AML-193 (cell line): ENCODE measurements at places on chromosomes 13 and 19.

- DNase-seq, result no peak
Measured at GRCh38 chr19:27846944-27847343, 1366.0 kb downstream of the UQCRFS1 start.

- no peak for DNase-seq
Measured at GRCh38 chr13:65719831-65720230, 1510.3 kb downstream of the PCDH9 start.

DNA sequence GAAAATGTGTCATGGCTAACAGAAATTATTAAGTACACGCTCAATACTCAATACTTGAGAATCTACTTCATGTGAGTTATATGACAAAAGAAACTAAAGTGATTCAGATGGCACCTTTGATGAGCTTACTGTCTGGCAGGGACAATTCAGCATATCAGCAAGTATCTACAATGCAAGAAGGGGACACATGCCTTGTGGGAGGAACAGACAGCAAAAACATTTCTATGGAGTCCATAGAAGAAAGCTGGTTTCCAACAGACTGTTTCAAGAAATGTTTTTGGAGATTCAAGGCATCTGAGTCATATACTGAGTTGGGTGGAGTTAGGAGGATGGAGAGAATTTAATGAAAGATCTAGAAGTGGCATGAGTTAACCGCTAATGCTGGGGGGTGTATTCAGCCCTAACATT, 54.7 kb downstream of the MBNL2 start:
- DNase-seq, result no peak

GRCh38 chr19:31120952-31121351, 228.3 kb downstream of the TSHZ3 start:
- no peak for DNase-seq

GRCh38 chr19:41324921-41325639, 15.1 kb downstream of the CCDC97 start:
- no peak for DNase-seq

GRCh38 chr13:45143346-45143751, 23.0 kb downstream of the GTF2F2 start:
- no peak for DNase-seq

DNA sequence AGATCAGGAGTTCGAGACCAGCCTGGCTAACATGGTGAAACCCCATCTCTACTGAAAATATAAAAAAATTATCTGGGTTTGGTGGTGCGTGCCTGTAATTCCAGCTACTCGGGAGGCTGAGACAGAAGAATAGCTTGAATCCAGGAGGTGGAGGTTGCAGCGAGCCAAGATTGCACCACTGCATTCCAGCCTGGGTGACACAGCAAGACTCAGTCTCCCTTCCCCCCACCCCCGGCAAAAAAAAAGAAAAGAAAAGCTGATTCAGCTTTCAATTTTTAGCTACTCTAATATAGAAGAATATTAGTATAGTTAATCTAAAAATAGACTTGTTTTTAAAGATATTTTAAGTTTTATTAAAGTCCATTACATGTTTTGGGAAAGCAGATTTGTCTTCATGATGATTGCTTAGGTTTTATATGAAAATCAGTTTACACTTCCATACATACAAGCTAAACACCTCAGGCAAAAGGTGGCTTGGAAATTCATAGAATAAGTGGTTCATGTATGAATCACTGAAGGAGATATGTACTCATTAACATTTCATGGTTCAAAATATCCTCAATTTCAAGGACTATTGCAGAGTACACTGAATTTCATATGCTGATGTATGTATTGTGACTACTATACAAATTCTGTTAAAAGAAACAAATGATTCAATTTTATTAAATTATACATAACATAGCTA, 165.2 kb downstream of the TDRD3 start:
- DNase-seq, result no peak

DNA sequence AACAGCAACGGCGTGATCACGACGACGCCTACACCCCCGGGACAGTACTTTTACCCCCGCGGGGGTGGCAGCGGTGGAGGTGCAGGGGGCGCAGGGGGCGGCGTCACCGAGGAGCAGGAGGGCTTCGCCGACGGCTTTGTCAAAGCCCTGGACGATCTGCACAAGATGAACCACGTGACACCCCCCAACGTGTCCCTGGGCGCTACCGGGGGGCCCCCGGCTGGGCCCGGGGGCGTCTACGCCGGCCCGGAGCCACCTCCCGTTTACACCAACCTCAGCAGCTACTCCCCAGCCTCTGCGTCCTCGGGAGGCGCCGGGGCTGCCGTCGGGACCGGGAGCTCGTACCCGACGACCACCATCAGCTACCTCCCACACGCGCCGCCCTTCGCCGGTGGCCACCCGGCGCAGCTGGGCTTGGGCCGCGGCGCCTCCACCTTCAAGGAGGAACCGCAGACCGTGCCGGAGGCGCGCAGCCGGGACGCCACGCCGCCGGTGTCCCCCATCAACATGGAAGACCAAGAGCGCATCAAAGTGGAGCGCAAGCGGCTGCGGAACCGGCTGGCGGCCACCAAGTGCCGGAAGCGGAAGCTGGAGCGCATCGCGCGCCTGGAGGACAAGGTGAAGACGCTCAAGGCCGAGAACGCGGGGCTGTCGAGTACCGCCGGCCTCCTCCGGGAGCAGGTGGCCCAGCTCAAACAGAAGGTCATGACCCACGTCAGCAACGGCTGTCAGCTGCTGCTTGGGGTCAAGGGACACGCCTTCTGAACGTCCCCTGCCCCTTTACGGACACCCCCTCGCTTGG, 966 bp downstream of the JUNB start:
- peak; percentile 68 for DNase-seq

- no peak for DNase-seq
Measured at GRCh38 chr13:39209731-39210531, 171.7 kb downstream of the NHLRC3 start.

- no peak for DNase-seq
Measured at GRCh38 chr13:72290962-72291681, 424.1 kb upstream of the DACH1 start.

DNA sequence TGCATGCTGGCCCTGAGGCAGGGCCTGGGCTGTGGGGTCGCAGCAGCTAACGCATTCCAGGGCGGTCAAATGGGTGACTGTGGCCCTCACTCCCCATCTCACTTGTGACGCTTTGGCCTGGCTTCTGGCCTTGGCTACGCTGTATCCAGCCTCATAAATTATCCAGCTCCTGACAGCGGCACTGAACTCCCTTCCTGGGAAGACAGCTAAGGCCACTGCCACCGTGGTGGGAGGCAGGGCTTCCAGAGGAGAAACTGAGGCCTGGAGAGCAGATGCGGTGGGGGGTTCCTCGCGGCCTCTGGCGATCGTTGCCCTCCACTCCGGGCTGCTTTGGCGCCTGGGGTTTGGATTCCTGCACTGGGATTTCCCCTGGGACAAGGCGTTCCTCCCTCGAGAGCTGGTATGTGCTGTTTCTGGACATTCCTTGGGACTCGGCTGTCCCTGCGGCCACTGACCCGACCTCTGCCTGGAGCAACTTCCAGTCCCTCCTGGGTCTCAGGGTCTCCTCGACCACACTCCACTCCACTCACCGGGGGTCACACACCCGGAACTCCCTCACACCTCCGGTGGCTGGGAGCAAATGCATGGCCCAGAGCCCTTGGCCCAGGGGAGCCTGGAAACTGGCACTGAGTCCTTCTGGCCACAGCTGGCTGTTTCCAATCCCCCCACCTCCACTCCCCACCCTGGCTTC, 3.4 kb downstream of the TBXA2R start:
- DNase-seq, result no peak

- no peak for DNase-seq
Measured at GRCh38 chr13:78787190-78787589, 128.2 kb upstream of the OBI1 start.

GRCh38 chr19:48760504-48761205, 5.3 kb downstream of the FGF21 start:
- DNase-seq, result no peak

- no peak for DNase-seq
Measured at GRCh38 chr19:47839913-47840312, 18.2 kb downstream of the CRX start.

GRCh38 chr13:99331881-99332293, 24.7 kb upstream of the GPR183 start:
- no peak for DNase-seq

DNA sequence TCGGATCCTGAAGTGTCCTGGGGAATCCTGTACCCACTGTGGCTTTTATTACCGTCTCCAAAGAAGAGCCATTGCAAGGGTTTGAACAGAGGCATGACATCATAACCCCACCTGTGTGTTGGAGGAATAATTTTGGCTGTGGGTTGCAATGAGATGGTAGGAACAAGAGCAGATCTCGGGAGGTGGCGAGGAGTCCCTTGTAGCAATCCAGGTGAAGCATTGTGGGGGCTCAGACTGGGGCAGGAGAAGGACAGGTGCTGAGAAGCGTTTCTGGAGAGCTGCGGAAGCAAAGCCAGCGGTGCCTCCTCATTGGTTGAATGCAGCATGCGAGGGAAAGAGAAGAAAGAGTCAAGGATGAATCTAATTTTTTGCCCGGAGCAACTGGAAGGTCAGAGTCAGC, 382.4 kb downstream of the EFNB2 start:
- DNase-seq, result no peak

DNA sequence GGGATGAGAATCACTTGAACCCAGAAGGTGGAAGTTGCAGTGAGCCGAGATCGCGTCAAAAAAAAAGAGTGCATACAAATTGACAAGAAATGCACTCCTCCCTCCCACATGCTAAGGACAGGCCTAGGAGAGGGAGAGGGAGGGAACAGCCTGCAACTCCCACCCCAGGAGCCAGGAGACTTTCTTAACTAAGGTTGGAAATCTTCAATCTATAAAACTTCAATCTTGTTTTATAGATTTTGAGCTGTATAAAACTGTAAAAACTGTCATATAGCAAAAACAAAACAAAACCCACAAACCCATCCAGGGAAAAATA, 1.3 kb upstream of the SYCN start:
- DNase-seq, result no peak

- DNase-seq, result no peak
Measured at GRCh38 chr19:51145916-51146493, 3.9 kb downstream of the SIGLEC7 start.

- no peak for DNase-seq
Measured at GRCh38 chr19:38974624-38975213, 823 bp downstream of the FBXO17 start.

GRCh38 chr13:82833923-82834322, 1048.4 kb downstream of the SLITRK1 start:
- DNase-seq, result no peak

DNA sequence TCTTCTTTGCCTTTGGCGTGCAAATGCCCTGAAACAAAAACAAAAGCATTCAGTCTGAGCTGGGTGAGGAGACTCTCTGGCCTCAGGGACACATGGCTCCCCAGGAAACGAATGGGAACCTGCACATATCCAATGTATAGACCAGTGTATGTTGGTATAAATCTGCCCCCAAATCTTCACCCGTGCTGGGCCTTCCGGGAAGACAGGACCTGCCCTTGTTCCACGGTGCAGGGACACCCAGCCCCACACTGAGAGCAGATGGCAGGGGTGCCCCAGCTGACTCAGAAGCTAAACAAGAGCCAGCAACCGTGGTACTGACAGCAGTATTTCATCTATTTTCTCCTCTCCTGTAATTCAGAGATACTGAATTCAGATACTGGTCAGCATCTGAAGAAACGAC, 42.4 kb downstream of the CARS2 start:
- no peak for DNase-seq

DNA sequence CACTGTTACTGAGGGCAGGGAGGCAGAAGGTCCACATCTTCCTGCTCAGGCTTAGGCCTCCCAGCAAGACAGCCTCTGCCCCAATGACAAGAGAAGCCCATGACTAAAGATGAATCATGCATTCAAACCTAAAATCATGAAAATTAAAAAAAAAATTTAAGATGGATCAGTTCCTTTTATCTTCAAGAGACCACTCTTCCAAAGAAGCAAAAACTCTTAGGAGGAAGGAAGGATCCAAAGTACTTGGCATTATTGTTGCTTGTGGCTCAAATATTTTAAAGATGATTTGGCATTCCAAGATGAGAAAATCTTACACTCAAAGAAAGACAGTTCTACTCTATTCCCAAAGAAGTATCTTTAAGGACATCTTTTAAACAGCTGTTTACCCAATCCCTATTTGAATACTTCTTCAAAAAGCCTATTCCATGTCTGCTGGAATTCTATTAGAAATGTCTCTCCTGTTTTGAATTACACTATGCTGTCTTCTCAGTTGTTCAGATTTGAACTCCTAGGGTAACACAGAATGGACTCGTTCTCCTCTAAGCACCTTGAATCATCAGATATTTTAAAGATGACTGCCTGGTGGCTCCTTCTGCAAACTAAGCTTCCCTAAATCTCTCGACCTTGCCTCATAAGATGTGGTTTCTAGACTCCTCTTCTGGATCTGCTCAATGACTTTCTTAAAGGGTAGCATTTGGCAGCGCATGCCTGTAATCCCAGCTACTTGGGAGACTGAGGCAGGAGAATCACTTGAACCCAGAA, 7.0 kb downstream of the SERP2 start:
- no peak for DNase-seq

DNA sequence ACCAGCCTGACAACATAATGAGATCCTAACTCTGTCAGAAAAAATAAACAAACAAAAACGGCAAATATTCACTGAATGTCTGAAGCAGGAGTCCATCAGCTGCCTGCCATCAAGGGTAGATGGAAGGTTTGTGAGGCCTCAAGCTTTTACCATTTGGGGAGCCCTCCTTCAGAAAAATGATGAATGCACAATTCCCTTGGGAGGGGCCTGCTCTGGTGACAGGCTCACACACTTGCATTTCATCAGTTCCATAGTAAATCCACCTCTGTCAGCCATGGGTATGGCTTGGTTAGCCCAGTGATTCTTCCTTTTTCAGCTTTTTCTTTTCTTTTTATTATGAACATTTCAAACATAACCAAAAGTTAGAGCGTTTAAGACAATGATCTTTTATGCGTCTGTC, 26.3 kb upstream of the KATNAL1 start:
- DNase-seq, result no peak

DNA sequence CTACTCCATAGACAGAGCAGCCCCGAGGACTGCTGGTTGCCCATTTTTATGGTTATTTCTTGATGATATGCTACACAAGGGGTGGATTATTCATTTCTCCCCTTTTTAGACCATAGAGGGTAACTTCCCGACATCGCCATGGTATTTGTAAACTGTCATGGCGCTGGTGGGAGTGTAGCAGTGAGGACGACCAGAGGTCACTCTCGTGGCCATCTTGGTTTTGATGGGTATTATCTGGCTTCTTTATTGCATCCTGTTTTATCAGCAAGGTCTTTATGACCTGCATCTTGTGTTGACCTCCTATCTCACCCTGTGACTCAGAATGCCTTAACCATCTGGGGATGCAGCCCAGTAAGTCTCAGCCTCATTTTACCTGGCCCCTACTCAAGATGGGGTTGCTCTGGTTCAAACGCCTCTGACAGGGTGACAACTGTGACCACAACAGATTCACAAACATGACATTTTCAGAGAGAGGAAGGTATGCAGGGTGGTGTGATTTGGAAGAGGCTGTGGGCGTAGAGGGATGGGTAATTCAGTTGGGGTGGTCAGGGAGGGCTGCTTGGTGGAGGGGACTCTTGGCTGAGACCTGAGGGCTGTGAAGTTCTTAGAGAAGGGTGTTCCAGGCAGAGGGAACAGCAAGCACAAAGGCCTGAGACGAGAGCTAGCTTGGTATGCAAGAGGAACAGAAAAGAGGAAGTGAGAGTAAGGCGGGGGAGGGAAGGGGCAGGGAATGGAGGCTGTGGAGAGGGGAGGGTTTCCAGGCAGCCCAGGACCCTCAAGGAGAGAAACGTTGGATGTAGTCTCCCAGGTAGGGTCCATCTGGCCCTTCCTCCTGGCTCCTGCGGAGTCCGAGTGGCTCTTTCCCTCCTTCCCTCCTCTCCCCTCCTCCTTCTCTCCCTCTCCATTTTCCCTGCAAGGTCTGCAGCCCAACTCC, 23.5 kb downstream of the FAM187B start:
- DNase-seq, result peak; percentile 46
